ENCODE measurements at places on chromosomes 4 and X.
A peak's percentile ranks its signal among the peaks of the same experiment; 100 is the strongest.

- DNase-seq: peak; percentile 13
Measured at GRCh38 chr4:153850533-153851280, 61.8 kb upstream of the SFRP2 start.

- DNase-seq: no peak
Measured at GRCh38 chr4:38671592-38671940, 7.6 kb downstream of the KLF3 start.

DNA sequence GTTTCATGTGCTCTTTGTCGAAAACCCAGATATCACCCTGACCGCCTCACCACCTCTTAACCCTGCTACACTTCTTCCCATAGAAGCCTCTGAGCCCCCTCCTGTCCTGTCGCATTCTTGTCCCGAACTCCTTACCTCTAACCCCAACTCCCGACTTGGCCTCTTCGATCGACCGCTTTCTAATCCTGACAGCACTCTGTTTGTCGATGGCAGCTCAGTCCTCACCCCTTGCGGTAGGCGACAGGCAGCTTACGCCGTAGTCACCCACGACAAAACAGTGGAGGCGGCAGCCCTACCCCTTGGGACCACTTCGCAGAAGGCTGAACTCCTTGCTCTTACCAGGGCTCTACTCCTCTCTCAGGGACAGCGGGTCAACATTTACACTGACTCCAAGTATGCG lies 961.7 kb downstream of the RPA4 start:
- DNase-seq: no peak

DNA sequence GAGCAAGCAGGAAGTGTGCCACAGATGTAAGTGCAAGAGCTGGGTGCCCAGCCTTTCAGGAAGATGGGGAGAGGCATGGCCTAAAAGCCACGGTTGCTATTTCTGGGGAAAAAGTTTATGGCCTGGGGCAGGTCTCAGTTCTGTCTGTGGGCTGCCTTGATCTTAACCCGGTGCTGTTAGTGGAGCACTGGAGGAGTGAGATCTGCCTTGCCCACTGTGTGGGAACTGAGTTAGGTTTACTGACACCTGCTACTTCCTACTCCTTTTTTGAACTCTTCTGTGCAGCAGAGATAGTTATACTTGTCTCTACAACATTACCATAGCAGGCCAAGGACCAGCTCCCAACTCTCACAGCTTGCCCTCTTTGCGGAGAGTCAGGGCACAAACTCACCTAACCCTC lies 76.5 kb downstream of the ITM2A start:
- no peak for DNase-seq

- DNase-seq: no peak
Measured at GRCh38 chr4:151205722-151206121, 71.2 kb upstream of the PRSS48 start.

GRCh38 chr4:53713767-53714166 lies 122.5 kb upstream of the LNX1 start:
- DNase-seq: no peak

DNA sequence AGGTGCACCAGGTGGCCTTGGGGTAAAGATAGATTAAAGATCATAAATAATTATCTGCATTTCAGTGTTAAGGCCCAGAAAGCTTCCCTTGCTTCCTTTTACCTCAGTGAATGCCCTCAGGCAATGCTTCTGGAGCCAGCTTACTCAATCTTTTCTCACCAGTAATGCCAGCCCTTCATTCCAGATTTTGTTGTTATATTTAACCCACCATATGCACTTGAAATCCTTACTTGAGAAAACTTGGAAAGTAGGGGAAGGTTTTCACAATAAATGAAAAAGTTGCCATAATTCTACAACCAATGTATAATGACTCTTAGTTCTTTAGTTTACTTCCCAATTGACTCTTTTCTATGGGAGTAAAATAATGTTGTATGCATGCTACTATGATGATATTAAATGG lies 17.1 kb upstream of the PBDC1 start:
- no peak for DNase-seq

DNA sequence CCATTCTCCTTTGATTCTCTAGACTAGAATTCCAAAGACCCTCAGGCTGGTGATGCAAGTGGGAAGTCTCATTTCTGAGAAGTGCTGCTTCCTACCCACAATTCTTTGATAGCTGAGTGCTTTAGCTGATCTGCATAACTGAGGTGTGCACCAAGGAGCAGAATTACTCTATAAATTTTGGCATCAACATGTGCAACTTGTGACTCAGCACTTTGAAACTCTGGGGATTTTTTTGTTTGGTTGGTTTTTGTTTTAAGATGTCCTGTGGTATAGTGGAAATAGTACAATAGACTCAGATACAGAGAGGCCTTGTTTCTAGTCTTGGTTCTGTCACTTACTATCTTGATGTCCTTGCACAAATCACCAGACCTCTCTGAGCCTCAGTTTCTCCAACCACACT lies 148.4 kb downstream of the AR start:
- no peak for DNase-seq

DNA sequence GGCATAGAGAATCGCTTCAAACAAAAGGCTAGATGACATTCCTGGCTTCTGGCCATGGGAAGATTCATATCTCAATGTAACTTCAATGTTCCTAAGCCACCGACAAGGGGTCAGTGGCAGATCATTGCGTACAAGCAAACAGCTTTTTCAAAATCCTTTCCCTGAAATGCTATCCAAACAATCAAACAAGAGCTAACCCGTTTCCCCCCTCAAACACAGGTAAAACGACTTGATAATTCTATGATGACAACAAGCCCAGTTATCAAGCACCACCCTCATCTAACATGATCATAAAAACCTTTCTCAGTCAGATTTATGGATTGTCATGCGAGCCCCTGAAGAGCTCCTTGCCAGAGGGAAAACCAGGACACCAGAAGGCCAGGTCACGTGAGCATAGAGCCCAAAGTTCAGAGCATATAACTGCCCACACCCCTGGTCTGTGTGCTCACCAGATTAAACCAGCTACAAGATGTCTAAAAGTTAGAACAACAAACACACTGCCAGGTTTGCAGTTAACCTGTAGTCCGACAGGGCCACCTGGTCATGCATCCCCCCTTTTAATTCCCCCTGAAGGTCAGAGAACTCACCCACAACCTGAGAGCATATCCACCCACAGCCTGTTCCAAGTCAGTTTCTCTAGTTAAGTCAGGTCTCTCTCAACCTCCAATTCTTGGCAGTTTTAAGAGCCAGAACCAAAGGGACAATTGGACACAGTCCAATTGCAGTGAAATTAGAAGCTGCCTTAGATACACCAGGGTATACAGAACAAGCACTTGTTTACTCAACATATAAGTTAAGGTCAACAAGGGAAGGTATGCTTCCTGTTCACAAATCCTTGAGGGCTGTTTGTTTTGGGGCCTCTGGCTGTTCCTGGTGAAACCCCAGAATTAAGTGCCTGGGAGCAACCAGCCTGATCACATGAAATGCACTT lies 248.1 kb upstream of the PPARGC1A start:
- no peak for DNase-seq

DNA sequence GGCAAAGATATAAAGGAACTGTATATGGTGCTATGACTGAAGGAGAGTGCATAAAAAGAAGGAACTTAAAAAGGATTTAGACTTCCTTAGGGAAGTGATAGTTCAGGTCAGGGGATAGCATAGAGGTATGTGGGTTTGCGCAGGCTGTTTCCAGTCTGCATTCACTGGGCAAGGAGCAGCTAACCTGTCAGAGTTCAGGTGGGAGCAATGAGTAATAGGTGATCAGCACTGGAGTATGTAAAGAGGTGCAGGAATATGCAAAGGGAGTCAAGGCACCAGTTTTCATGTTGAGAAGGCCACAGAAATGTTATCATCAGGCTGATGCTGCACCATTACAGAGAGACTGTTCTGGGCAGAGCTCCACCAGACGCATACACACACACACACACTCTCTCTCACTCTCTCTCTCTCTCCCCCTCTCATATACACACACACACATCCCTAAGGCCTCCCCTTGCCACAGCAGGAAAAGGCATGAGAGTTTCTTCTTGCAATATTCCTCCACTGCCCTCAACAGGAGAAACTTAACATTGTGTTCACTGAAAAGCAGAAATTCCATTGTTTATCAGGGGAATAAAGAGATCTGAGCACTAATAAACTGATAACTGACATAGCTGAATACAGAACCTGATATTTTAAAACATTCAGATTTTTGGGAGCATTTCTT lies 256.4 kb upstream of the GRID2 start:
- DNase-seq: no peak

DNA sequence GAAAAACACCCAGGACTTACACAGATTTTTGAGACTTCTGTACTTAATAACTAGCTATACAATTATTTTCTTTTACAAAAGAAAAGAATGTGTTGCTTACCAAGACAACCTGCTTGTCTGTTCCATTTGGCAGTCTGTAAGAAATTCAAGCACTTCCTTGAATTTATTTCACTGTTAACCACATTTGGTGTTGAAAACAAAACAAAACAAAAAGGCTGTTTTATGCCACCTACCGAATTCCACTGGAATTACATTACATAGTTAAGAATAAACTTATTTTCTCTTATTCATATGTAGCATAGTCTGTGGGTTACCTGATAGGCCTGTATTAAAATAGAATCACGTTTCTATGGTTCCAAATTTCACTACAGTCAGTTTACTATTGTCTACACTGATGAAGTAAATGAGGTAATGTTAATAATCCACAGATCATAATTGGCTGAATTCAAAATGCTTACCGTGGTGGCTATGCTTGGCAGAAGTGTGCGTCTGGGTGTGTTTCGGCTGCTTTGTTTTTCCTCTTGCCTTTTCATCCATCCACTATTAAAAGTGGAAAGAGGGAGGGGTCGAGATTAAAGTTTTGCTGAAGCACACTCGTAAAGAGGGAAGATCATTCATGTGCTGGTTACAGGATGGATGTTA lies at the start of gene TLR1:
Gene TLR1 (minus strand): TSS at position 138 of the 642 bp plus-strand sequence. CDS start 5,960 bp downstream, outside the sequence.
- no peak for DNase-seq

GRCh38 chrX:110421500-110422455 lies 63.1 kb downstream of the RTL9 start:
- DNase-seq: no peak

- DNase-seq: no peak
Measured at GRCh38 chr4:181013162-181013561, 1230.0 kb upstream of the TENM3 start.

GRCh38 chrX:17580539-17581152 lies 156.6 kb upstream of the SCML1 start:
- no peak for DNase-seq

DNA sequence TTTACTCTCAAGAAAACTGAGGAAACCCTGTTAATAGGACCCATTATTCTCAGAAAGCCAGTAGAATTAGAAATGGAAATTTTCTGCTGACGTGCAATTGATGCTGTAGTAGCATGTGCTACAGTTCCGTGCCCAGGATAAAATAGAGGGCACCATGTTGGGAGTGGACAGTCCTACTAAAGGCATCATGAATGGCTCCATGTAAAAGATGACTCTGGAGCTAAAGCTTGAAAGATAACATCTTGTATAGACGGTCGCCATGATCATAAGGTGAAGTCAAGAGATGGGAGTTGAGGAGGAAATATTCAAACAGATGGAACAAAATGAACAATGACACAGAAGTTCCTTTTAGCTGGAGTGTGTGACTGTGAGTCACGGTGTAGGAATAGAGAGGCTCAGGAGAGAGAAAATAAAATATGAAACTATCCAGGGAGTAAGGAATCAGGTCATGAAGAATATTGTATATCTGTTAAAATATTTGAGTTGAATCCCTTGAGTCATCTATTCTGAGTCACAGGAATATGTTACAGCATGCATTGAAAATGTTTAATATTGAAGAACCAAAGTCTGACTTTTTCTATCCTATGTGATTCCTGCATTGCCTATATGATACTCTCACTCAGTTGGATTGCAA lies 31.8 kb downstream of the ANXA10 start:
- DNase-seq: no peak

DNA sequence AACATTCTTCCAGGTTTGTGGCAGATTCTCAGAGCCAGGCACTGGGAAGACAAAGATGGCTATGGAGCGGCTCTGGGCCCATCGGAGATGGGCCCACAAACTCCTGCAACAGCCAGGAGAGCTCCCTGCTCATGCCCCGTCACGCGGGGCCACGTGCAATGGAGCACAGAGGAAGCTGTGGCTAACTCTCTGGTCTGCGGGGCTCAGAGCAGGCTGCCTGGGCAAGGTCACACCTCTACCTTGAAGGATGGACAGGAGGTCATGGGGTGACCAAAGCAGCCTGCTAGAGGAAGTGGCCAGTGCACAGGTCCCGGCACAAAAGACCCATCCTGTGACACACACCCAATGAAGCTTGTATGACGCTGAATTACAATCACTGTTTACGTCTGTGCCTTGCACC lies 45.2 kb downstream of the C4orf50 start:
- no peak for DNase-seq

GRCh38 chr4:138407329-138407728 lies 165.2 kb upstream of the SLC7A11 start:
- DNase-seq: no peak

- DNase-seq: no peak
Measured at GRCh38 chr4:184234155-184234554, 16.5 kb upstream of the ENPP6 start.

DNA sequence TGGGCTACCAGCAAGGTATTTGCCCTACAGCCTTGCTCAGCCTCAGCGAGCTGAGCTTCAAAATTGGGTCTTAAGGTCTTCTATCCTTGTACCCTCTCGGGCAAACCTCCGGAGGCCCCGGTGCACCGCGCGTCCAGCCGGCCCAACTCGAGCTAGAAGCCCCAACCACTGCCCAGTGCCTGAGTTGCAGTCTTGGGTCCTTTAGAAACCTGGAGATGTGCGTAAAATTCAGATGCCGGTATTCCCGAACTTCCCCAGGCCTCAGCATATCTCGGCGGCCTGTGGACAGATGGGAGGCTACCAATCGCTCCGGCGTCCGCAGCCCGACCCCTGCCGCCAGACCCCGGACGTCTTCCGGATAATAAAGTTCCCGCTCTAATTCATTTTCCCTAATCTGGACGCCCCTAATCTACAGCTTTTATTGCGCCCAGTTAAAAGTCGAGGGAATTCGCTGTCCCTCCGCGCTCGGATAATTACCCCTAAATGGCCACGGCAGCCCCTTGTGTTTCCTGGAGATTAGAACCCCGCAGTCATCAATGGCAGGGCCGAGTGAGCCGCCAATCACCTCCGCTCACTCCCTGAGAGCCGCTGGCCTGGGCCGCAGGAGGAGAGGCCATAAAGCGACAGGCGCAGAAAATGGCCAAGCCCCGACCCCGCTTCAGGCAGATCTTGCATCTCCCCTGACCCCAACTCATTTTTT lies 1.5 kb upstream of the MSX1 start:
- DNase-seq: no peak

GRCh38 chr4:43132010-43132582 lies 239.6 kb downstream of the GRXCR1 start:
- no peak for DNase-seq

- no peak for DNase-seq
Measured at GRCh38 chrX:53704294-53704693, 17.8 kb upstream of the HUWE1 start.

- no peak for DNase-seq
Measured at GRCh38 chr4:107736924-107737448, 17.0 kb upstream of the PAPSS1 start.

GRCh38 chr4:150543042-150543441 lies 38.9 kb upstream of the MAB21L2 start:
- no peak for DNase-seq

GRCh38 chrX:101037231-101037630 lies 14.7 kb downstream of the TRMT2B start:
- DNase-seq: no peak

- no peak for DNase-seq
Measured at GRCh38 chrX:138871739-138872138, 160.2 kb upstream of the FGF13 start.

- no peak for DNase-seq
Measured at GRCh38 chrX:120736989-120737388, 107.1 kb upstream of the C1GALT1C1 start.

GRCh38 chr4:125357675-125358074 lies 42.9 kb downstream of the FAT4 start:
- no peak for DNase-seq

GRCh38 chr4:176533159-176533558 lies 213.4 kb downstream of the SPCS3 start:
- DNase-seq: no peak
